ENCODE measurements at places on chromosomes 5 and 9. TPM values are rescaled to one million over a fixed set of nuclear protein-coding genes. Genes with fewer than 3 reads are reported as not detected.

DNA sequence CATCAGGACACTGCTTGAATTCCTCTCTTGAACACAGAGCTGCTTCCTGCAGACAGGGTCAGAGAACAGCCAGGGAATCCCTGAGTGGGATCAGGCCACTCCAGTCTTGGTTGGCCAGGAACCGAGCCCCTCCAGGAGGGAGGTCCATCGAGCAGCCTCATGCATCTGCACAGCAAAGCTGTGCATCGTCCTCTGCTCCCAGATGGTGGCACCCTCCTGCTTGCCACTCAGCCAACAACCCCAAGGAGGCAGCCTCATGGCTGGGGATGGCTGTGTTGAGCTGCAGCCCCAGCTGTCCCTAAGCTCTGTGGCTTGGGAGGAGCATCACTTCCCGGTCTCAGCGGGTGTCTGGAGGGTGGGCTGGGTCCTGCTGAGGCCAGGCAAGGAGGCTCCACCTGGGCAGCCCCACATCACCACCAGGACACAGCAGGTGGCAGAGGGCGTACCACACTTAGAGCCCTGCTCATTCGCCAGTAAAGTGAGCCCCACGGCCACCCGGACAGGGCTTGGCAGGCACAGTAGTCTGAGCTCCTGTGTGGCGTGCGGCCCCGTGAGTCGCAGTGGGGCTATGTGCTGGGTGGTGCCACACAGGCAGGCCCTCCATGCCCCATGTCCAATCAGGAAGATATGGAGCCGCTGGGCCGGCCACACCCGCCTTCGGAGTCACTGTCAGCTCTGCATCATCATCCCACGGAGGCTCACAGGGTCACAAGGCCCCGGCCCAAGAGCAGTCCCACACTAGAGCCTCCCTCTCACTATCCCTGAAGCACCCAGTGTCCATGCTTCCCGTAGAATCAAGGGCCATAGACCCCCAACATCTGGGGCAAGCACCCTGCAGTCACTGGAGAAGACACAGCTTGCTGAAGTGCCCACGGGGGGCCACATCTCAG is 11.9 kb downstream of the LPCAT1 start:
- no peak for DNase-seq

Gene REEP5
- 66.5 TPM for total RNA-seq

Gene PRSS3
- total RNA-seq: 12.8 TPM

- DNase-seq: no peak
Observed at GRCh38 chr5:76513476-76513875, 109.7 kb downstream of the F2RL2 start.

GRCh38 chr5:93403141-93403928 is 177.7 kb downstream of the NR2F1-AS1 start:
- DNase-seq: no peak

- DNase-seq: no peak
Observed at GRCh38 chr9:105871540-105871939, 177.2 kb downstream of the TMEM38B start.

GRCh38 chr9:126719618-126720031 is 85.2 kb upstream of the ZBTB43 start:
- peak; percentile 64 for DNase-seq

- DNase-seq: no peak
Observed at GRCh38 chr9:447230-448025, 232.8 kb downstream of the DOCK8 start.

Gene INSL4
- total RNA-seq: not detected

DNA sequence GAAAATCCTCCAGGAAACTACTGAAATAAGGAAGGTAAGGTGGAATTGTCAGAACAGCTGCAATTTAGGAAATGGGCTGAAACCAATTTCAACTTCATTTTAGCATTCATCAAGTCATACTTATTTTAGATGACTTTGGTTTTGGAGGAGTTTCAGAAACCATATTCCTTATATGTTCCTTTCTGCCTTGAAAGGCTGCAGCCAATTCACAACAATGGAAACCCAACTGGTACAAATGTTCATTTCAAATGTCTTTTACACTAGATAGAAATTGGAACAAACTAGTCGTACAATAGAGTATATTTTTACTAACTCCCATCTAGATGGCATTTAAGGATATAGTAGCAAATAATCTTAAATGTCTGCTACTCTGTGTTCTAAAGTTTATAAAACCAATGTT is 82.6 kb upstream of the ANKH start:
- no peak for DNase-seq

- DNase-seq: no peak
Observed at GRCh38 chr5:801472-801871, 16.9 kb upstream of the ZDHHC11B start.

GRCh38 chr5:122063836-122064235 is 14.2 kb downstream of the LOX start:
- no peak for DNase-seq

Gene FAM120A
- total RNA-seq: 91.4 TPM

DNA sequence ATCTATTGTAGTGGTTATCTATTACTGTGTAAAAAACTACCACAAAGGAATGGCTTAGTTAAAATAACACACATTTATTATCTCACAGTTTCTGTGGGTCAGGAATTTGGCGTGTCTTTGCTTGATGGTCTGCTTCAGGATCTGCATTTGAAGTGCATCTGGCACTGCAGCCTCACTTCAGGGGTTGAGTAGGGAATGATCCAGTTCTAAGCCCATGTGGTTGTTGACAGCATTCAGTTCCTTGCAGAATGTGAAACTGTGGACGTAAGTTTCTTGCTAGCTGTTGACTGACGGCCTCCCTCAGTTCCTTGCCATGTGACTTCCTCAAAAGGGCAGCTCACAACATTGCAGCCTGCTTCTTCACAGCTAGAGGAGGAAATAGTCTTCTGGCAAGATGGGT is 2.1 kb upstream of the OGN start:
- DNase-seq: no peak

- DNase-seq: no peak
Observed at GRCh38 chr5:9479990-9480389, 65.9 kb downstream of the SEMA5A start.

- no peak for DNase-seq
Observed at GRCh38 chr5:11557063-11557462, 347.2 kb downstream of the CTNND2 start.

- no peak for DNase-seq
Observed at GRCh38 chr5:163433271-163433670, 4.1 kb upstream of the CCNG1 start.

GRCh38 chr5:121693864-121694263 is 157.8 kb upstream of the FTMT start:
- no peak for DNase-seq

Gene RIGI
- total RNA-seq: 14.0 TPM

Gene PCDHGA4
- total RNA-seq: 2.1 TPM

Gene ACOT12
- not detected for total RNA-seq

Gene NPR3
- total RNA-seq: 0.38 TPM

Gene NUTM2F
- total RNA-seq: not detected

- no peak for DNase-seq
Observed at GRCh38 chr5:74404574-74405508, 235.7 kb downstream of the ENC1 start.

GRCh38 chr9:82115900-82116299 is 127.3 kb downstream of the SPATA31D1 start:
- DNase-seq: no peak

Gene TRIP13
- 19.4 TPM for total RNA-seq

Gene FRRS1L
- total RNA-seq: under 0.01 TPM

- DNase-seq: no peak
Observed at GRCh38 chr9:93859431-93860215, 95.5 kb downstream of the BARX1 start.

- DNase-seq: no peak
Observed at GRCh38 chr9:27412963-27413362, 111.1 kb upstream of the IFNK start.

- DNase-seq: no peak
Observed at GRCh38 chr5:180974612-180975315, 13.9 kb upstream of the BTNL3 start.

GRCh38 chr9:124222109-124222508 is 35.6 kb upstream of the NEK6 start:
- DNase-seq: no peak

DNA sequence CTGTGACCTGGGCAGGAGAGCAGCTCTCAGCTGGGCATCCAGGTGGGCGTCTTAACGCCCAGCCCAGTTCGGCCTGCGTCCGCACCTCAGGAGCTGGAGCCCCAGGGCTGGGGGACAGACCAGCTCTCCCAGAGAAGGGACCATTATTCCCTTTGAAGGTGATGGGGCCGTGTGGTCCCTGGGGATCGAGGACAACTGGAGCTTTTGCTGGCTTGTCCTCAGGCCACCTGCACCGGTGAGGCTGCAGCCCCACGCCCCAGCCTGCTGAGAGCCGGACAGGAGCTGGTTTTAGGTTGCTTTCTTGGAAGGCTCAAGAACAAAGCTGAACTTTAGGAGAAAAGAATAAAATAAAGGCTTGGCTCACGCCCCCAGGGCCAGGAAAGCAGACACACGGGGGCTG is 40.9 kb downstream of the NACC2 start:
- no peak for DNase-seq

DNA sequence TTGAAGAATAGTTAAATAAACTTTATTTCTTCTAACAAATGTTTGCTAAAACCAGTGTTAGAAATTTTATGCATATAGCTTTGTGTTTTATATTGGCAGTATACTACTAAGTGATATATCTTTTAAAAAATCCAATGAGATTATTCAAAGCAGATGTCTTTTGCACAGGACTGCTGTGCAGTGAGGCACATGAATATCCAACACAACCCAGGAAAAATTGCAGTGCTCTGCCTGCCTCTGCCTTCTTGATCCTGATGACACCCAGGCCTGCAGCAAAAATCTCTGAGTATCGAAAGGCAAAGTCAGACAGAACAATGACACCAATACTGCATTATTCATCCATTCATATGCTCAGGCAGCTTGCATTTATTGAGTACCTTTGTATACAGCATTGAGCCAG is 1076.5 kb upstream of the ARRDC3 start:
- no peak for DNase-seq

DNA sequence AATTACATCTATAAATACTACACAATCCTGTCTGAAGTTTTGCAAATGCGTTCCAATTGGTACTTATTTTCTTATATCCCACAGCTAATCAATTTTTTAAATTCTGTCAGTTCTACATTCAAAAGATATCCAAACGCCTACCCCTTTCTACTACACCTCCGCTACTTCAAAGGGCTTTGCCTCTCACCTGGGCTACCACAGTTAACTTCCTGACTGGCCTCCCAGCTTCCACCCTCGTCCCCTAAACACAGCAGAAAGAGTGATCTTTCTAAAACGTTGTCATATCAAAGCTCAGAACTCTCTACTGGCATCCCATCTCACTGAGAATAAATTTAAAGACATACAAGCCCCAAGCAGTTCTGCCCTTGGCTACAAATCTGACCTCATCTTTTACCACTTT is 32.3 kb upstream of the NIPBL start:
- no peak for DNase-seq

DNA sequence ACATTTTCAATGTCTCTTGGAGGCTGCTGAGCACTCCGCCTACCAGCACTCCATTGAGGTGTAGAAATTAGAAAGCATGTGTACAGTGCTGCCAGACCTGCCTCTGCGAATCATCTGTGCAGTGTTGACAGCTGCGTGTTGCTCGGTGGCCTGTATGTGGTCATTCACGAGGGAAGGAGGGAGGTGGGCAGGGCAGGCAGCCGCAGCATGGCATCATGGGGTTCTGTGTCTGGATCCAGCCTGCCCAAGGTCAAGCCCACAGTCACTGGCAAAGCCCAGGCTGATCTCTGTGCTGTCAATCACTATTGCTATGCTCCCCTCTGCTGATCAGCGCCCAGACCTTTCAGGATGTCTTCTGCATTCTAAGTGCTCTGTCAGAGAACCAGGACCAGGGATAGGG is 8.0 kb upstream of the PDZD2 start:
- no peak for DNase-seq
